ENCODE measurements at places on chromosomes 7 and 10.

DNA sequence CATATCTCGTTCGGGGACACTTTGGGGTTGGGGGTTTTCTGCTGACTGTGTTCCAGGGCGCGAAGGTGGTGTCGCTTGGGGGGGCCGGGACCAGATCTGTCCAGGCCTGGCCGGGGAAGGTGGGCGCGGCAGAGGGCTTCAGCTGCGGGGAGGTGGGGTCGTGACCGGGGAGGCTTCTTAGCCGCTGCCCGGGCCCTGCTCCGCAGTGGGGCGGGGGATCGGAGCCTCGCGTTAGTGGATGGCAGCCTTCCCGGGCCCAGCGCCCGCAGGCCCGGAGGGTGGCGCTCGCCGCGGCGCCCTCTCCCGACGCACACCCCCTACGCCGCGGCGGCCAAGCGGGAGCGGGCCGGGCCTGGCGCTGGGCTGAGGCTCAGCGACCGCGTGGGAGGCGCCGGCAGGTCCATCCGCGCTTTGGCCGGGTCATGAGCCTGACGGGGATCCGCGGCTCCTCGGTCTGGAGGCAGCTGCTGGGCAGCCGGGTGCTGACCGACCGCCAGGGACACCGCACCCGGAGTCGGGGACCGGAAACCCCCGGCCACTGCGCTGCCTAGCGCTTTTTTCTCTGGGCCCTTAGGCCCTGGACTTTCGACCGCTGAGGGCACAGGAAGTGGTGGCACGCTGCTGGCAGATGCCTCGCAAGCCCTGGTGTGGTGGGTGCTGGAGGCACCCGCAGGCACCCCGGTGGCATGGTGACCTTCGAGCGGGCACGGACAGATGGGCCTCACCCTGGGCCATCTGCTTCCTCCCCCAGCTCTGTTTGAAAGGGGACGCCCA, 1.2 kb downstream of the AGAP3 start:
- no peak for DNase-seq

DNA sequence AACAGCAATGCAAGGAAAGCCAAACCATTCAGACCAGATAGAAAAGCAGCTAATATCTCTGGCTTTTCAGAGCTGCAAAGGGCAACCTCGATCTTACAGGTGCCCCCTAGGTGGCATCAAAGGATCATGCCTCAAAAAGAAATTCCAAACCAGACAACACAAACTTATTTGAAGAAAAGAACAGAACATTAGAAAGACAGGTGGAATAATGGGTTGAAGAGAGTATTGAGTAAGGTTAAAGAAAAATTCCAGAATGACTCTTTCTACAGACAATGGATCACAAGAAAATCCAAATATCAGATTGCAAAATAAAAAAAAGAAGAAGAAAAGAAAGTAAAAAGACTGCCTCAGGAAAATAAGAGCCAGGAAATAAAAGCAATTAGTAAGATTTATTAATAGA, 213.7 kb downstream of the ELMO1 start:
- no peak for DNase-seq

DNA sequence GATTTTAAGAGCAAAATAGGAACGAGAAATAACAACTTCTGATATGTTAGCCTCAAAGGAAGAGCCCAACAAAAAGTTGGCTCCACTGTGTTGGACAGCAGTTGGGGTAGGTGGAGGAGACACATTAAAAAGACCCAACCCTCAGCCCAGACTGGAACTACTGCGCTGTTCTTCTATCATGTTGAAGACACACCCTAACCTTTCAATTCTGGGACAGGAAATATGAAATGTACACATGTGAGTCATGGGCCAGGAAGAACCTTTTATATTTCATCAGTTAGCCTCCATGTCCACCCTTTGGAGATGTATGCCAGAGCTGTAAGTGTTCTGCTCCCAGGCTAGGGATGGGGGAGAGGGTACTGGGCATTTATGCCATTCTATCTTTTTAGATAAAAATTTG, 22.1 kb downstream of the CLDN12 start:
- no peak for DNase-seq

GRCh38 chr10:22365233-22365632, 19.9 kb downstream of the SPAG6 start:
- no peak for DNase-seq

DNA sequence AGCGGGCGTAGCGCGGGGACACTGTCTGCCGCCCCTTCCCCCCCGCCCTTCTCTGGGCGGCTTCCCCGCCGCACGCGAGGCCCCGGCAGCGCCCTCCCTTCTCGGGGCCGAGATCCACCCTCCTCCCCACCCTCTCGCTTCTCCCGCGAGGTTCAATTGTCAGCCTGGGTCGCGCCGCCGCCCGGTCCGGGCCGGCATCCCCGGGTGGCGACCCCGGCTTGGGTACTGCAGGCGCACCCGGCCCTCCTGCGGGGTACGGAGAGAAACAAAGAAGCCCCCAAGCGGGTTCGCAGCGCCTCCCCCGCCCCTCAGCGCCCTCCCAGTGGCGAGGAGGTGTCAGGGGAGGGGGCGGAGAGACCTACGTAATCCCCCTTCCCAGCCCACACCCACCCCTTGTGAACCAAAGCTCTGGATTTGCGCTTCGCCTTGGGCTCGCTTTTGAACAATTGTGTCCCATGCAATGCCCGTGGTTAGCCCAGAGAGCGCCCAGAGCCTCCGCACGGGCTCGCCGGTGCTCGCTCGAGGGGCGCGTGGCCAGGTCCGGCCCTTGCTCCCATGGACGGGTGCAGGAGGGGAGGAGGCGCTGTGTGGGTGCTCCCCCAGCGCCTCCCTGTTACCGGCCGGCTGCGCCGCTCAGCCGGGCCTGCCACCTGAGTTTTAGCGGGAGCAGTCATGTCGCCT, 634 bp downstream of the HECW1 start:
- no peak for DNase-seq

- no peak for DNase-seq
These were observed 3.6 kb downstream of the ELFN1 start for GRCh38 chr7:1673581-1674118.

GRCh38 chr7:25478925-25479324, 250.6 kb upstream of the NPVF start:
- no peak for DNase-seq

- DNase-seq = no peak
These were observed 611.2 kb downstream of the PTPRN2 start for GRCh38 chr7:157976406-157976805.

DNA sequence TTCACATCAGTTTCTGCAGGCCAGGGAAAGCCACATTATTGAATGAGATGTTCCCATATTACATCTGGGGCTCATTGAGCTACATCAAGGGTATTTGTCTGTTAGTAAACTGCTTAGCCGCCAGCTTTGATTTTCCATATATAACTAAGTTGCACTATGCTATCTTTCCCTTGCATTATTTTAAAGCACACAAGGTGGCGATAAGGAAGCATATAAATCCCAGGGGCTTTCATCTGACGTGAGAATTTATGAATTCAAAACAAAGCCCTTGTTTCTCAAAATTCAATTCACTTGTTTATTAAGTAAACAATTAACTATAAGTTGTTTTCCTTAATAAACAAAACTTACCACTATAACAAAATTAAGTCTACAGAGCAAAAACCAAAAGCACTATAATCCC, 334.1 kb upstream of the TPK1 start:
- no peak for DNase-seq

DNA sequence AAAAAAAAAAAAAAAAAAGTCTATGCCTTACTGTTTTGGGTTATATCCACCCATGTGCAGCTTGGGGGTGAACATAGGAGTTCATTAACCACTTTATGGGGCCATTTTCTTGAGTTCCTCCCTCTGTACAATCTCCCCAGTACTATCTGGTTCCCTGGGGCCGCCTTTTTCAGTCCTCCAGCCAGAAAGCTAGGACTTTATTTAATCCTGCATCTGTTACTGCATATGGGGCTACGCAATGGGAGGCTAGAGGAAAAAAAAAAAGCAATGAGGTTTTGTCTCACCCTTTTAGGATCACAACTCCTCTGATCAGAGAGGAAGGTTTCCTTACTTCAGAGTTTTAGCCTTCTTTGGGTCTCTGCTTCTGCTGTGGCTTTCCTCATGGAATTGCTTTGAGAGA, 51.0 kb downstream of the BTRC start:
- no peak for DNase-seq

GRCh38 chr7:44073664-44074348, 8.4 kb upstream of the PGAM2 start:
- no peak for DNase-seq

DNA sequence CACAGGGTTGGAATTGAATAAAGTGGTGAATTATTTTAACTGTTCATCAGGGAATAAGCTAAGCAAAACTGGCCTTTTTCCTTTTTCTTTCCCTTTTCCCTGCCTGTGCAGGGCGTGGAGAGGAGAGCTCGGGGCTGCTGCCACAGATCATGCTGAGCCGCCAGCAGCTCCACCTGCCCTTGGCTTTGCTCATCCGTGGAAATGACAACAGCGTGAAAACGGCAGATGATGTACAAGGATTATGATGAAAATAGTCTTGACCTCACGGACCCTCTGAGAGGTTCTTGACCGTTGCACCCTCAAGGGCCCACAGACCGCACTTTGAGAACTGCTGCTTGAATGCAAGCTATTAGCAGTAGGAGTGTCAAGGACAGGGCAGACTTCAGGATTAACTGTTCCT, 10.6 kb downstream of the PPP2R2D start:
- no peak for DNase-seq

DNA sequence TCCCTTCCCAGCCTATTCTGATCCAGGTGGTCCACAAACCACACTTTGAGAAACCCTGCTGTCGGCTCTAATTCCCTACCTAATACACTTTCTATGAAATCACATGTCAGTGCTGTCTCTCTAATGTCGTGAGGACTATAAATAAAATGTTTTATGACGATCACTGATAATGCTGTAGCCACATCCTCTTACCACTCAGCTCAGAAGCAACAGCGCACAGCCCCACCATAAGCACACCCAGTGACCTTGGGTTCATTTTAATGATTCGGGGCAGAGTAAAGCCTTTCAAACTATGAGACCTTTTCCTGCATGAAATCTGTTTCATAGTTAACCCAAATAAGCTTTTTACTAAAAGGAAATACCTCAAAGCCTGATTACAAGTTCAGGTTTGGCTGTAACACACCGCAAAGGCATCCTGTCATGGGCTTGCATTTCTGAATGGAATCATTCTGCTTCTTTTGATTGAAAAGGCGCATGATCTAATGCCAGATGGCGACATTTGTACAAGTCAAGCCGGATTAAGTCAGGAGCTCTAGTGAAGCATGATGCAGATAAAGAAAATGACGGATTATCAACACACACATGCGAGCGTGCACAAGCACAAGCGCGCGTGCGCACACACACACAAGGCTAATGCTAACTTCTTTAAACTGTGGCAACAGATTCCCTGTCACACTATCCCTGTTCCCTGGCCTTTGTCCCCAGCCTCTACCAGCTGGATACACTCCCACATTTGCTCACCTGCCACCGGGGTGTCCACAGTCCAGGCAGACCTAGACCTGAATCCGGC, 180.5 kb upstream of the PDE1C start:
- DNase-seq = no peak

DNA sequence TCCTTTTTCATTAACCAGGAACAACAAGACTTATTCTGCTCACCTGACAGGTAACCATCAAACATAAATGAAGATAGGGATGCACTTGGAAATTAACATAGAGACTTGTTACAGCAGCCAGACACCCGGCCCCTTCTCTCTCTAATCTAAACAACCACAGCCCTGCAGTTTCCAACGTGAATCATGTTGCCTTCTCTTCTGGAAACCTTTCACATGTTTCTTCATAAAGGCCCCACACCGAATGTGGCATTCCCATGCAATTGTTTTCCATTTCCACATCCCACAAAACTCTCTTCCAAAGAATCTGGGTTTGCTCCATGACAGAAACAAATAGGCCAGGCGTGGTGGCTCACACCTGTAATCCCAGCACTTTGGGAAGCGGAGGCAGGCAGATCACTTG, 15.0 kb upstream of the WDR86 start:
- DNase-seq = no peak

DNA sequence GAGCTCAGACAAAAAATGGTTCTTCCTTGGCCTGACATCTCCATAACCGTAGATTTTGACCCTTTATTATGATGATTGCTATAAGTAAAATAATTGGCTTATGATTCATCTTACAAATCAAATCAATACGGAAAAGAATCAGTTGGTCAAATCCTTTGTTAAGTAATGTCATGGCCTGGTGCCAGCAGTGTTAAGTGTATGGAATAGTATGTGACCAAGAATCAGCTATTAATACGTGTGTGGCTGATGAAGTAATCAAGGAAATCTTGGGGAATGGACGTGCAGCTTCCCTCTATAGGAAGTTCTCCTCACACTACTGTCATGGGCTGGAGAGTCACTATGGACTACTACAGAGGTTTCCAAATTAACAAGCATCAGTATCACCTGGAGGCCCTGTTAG, 230.6 kb downstream of the TWIST1 start:
- no peak for DNase-seq

GRCh38 chr7:132244903-132245480, 331.3 kb downstream of the PLXNA4 start:
- no peak for DNase-seq

GRCh38 chr10:28494420-28494819, 38.5 kb upstream of the WAC start:
- DNase-seq = no peak

GRCh38 chr7:125336326-125336725, 406.7 kb upstream of the POT1 start:
- no peak for DNase-seq

DNA sequence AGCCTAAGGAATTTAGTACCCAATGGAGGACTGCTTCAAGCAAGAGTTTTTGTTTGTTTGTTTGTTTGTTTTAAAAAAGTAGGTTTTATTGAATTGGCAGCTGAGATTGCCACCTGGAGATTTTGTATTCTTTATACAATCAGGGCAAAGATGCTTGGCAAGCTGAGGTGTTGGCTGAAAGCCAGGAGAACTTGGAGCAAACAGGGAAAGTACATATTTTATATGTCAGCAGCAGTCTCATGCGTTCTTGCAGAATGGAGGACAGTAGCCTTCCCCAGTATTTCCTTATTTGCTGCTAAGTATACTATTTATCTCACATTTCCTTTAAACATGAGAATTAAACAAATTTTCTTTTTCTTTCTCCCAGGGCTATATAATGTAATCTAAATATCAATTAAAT, 22.6 kb upstream of the ICA1 start:
- DNase-seq = no peak

- DNase-seq = no peak
These were observed 214.8 kb upstream of the MAGI2 start for GRCh38 chr7:79668292-79668691.

GRCh38 chr10:12934777-12935176, 66.7 kb downstream of the CCDC3 start:
- DNase-seq = no peak

- no peak for DNase-seq
These were observed 612.1 kb upstream of the MGMT start for GRCh38 chr10:128854963-128855362.

- DNase-seq = no peak
These were observed 196.4 kb downstream of the ADRA2A start for GRCh38 chr10:111273235-111273634.

- DNase-seq = no peak
These were observed 175.3 kb upstream of the SH2B2 start for GRCh38 chr7:102111061-102112041.

GRCh38 chr7:96061009-96061408, 260.9 kb downstream of the SLC25A13 start:
- no peak for DNase-seq

Measured in stimulated activated CD4-positive, alpha-beta T cell treated with anti-CD3 and anti-CD28 coated beads, TNF-alpha, amount 100 ng/mL, for 1 hour (primary cell).